ENCODE measurements at places on chromosomes 11 and 22.
A peak's percentile ranks its signal among the peaks of the same experiment; 100 is the strongest.

- no peak for DNase-seq
Measured at GRCh38 chr11:67419325-67420049, 4.0 kb downstream of the CARNS1 start.

- DNase-seq = no peak
Measured at GRCh38 chr22:20116376-20116950, 559 bp downstream of the RANBP1 start.

DNA sequence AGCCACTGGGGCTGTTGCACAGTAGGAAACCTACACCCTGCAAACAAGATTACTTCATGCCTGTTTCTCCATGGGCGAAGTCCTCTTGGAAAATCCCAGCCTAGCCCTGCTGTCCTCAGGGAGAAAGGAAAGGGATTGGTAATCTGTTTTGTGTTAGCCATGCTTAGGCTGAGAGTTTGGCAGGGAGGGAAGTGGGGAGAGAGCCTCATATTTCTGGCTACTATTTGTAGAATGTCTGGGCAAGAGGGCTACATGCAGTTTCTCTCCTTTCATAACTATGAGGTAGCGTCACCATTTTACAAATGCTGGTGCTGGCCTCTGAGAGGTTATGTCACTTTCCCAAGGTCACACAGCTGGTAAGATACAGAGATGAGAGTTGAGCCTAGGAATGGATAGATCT is 737 bp upstream of the MFRP start:
- DNase-seq = no peak

DNA sequence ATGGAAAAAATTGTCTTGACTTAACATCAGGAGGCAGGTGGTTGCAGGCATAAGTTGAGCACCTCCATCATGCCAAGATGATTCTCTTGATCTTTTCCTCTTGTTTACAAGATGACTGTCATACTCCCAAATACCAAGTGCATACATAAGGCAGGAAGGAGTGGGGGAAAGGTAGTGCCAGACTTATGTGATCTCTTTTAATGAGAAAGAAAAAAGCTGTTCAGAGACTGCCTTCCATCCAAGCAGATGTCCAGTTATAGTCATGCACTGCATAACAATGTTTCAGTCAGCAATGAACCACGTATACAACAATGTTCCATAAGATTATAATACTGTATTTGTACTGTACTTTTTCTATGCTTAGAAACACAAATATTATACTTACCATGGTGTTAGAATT is 135.7 kb downstream of the EHF start:
- DNase-seq = no peak

GRCh38 chr11:77211040-77211451 is 83.0 kb downstream of the MYO7A start:
- DNase-seq = no peak

- DNase-seq = peak; percentile 34
Measured at GRCh38 chr22:38572065-38572464, 2.1 kb upstream of the DMC1 start.

DNA sequence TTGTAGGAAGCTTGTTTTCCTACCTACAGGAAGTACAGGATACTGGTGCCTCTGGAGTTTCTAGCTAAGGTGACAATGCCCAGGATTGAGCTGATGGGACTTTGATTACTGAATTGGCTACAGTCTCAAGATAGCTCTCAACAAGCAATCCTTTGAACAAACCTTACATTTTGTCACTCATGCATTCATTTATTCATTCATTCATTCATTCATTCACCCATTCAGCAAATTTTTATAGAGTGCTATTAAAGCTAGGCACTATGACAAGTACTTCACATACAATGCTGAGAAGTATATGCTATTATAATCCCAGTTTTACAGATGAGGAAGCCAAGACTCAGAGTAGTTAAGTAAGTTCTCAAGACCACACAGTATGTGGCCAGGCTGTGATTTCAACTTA is 103.1 kb upstream of the MTMR2 start:
- no peak for DNase-seq

DNA sequence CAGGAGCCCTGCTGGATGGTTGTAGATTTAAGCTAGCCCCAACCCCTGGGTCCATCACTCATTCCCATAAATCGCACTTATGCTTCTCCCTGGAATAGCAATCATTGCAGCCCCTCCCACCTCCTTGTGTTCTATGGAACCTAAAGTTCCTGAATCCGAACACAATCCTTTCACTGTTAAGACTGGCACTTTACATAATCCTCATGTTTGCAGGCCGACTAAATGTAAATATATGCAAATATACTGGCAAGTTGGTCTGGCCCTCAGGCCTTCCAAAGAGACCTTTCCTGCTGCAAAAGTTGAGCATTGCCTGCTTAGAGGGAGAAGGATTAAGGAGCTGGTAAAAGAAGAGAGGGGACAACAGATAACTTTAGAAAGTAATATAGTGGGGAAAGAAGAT is 892.9 kb downstream of the OPCML start:
- DNase-seq = no peak
